RKO (cell line): ENCODE measurements at places on chromosomes 1 and 21.

- DNase-seq: peak; percentile 36
Observed at GRCh38 chr1:44031252-44032169, at the start of gene SLC6A9. Gene SLC6A9, minus strand, starts transcription at chr1:44031462. Its CDS starts 7,185 bp downstream, at chr1:44024277.

DNA sequence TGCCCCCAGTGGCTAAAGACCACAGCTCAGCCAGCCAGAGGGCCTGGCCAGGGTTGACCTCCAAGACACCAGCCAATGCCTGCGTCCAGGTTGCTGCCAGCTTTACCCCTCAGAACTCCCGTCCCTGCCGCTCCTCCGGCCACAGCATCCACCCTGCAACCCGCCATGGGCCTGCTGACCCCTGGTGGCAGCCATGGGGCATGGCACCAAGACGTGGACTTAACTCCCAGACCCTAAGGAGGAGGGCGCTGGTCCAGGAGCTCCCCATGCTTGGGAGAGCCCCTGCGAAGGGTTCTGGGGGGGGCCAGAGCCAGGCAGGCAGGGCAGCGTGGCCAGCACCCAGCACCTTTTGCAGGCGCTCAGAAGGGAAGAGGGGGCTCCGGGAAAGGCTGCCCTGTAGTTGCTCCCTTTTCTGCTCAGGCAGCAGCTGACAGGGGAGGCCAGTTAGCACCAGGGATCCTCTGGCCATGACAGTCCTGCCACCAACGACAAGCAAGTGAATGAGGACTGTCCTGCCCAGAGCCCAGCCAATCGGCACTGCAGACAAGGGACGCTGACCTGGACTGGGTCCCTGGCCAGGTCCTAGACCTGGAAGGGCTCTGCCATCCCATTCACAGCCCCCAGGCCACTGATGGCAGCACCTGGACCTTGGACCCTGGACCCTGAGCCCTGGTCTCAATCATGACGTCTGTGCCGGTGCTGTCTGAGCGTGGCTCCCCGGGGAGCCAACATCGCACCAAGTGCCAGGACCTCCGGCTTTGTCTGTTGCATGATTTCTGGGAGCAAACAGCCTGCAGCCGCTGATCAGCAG is 246.2 kb downstream of the NPHP4 start:
- peak; percentile 70 for DNase-seq

DNA sequence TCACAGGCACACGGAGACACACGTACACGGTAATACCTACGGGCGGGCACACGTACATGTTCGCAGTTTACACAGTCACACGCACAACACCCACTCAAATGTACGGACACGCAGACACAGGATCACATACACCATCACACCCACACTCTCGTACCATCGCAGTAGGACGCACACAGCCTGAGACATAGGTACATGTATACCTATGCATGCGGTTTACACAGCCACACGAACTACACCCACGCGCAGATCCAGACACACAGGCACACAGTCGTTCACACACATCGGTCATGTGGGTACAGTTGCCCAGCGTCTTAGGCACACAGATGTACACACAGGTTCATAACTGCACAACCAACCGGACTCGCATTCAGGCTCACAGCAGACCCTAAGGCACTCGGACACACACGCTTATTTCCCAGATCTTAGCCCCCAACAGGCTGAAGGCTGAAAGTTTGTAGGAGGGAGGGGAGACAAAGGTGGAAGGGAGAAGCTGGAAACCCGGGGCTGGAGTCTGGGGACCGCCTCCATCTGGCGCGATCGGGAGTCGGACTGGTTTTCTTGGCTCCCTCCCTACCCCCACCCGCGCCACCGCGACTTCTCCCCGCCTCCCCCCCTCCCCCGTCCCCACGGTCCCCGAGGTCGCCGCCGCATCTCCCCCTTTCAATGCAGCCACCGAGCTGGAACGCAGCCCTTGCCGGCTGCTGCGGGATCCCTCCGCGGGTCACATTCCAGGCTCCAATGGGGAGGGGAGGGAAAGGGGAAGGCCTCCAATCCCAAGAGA is 51.9 kb upstream of the SYNC start:
- DNase-seq: no peak

GRCh38 chr21:38917043-38917774 is 111.5 kb downstream of the ETS2 start:
- no peak for DNase-seq

GRCh38 chr1:67802565-67802964 is 30.7 kb downstream of the GNG12 start:
- DNase-seq: no peak

GRCh38 chr1:243267471-243267880 is 11.6 kb downstream of the SDCCAG8 start:
- no peak for DNase-seq

- no peak for DNase-seq
Observed at GRCh38 chr21:34362670-34363069, 1.1 kb upstream of the KCNE2 start.

- peak; percentile 32 for DNase-seq
Observed at GRCh38 chr1:43329995-43330751, 7.4 kb upstream of the MPL start.
